ENCODE measurements at places on chromosomes 7 and 10.
A peak's percentile ranks its signal among the peaks of the same experiment; 100 is the strongest.

DNA sequence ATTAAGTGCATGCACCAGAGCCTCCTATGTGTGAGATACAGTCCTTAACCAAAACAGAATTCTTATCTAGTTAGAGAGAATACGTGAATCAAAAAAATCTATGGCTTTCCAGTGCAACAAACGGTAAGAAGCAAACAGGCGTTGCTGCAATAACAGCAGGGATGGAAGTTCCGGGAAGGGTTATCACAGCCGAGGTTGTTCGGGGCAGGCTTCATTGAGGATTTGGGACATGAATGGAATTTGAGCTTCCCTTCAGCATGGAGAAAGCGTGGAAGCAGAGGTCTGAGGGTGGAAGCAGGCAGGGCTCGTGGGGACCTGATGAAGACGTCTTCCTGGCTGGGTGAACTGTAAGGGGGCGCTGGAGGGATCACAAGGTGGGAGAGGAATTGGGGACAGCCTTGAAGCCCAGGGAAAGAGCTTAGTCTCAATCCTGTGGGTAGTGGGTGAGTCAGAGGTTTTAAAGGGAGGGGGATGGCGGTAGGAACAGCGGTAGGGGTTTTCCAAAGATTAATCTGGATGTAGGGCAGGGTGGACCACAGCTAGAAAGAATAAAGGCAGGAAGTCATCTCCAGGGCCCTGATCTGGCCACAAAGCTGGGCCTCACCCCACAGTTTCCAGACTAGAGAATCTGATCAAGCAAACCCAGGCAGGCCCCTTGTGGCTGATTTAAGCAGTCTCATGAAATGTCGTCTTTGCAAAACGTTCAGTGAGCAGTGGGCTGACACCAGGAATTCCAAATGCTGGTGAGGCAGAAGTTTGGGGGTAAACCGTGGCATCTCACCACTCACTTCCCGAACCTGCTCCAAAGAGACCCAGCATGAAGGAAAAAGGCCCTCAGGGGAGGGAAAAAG, 65.1 kb downstream of the CALML3 start:
- no peak for DNase-seq

GRCh38 chr7:156034397-156034796, 222.1 kb upstream of the SHH start:
- DNase-seq, result no peak

DNA sequence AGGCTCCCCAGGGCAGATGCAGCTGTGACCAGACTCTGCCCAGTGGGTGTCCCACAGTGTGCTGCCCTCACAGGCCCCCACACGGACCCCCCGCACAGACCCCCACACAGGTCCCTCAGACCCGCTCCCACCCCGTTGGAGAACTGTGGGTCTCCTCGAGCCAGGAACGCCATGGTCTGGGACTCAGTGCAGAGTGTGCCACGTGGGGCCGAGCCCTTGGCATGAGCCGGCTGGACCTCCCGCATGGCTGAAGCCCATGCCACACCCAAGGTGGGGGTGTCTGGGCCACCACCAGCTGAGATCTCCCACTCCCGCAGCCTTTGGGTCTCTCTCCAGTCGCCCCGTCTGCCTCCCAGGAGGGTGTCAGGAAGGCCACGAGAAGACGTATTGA, 34.3 kb downstream of the JAKMIP3 start:
- DNase-seq, result no peak

DNA sequence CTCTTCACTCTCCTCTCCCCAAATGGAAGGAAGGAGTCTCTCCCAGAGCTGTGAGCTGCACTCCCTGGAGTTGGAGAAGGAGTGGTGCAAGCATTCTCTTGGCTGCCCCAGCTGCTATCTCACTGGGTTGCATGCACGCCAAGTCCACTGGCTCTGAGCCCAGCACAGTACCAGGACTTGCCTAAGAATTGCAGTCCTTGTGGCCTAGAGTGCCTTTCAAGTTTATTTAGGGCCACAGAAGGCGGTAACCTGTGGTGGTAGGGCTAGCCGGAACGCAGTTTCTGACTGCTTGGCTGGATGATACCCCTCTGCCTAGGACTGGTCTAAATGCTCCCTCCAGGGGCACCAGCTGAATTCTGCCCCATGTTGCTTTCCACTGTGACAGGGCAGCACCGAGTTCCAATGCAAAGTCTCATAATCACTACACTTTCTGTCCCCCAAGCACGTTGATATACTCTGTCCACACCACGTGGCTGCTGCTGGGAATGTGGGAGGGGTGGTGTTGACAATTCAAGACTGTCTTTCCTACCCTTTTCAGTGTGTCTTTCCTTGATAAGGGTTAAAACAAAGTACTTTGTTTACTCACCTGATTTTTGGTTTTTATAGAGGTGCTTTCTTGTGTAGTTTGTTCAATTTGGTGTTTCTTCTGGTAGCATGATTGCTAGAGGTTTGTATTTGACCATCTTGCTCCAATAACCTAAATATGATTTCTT, 57.0 kb downstream of the PHTF2 start:
- no peak for DNase-seq

GRCh38 chr10:88901206-88901983, 21.4 kb downstream of the STAMBPL1 start:
- DNase-seq, result no peak

DNA sequence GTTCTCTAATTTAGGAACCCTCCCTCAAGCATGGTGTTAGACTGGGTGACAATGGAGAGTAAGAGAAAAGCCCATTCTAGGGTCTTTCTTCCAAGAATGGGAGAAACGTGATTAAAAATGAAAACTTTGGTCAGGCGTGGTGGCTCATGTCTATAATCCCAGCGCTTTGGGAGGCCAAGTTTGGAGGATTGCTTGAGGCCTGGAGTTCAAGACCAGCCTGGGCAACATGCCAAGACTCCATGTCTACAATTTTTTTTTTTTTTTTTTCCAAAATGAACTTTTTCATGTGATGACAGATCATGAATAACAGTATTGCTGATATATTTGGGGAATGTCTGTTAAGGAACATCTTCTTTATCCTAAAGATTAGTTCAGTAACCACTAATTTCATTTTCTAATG, 194.6 kb downstream of the MLLT10 start:
- no peak for DNase-seq

DNA sequence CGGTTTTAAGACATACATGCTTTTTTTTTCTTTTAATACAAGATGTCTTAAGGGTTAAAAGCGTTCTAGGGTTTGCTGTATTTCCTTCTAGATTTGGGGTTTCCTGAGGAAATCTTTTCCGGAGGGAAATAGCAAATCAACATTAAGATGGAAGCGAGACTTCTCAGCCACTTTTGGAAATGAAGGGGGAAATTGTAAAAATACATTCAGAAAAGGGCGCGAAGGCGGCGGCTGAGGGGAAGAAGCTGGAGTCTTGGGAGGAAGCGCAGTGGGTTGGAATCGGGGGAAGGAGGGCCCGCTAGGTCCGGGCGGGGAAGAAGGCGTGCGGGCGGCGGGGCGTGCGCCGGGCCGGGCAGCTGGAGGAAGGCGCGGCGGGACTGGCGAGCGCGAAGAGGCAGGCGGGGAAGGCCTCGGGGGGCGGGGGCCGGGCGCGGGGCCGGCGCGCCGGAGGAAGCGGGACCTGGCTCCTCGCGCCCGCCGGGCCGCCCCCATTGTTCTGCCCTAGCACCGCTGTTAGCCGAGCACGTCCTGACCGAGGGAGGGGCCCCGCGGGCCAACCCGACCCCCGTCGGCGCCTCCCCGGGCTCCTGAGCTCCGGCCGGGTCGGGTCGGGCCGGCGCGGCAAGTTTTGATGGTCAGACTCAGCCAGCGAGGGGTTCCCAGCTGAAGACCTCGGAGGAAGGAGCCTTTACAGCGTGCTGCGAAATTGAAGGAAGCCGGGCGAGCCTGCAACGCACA, 1.5 kb upstream of the SKIDA1 start:
- peak; percentile 53 for DNase-seq

- DNase-seq, result no peak
Observed at GRCh38 chr10:67772894-67773511, 65.0 kb downstream of the DNAJC12 start.

- DNase-seq, result no peak
Observed at GRCh38 chr7:39565538-39565937, 666 bp upstream of the YAE1 start.

- DNase-seq, result no peak
Observed at GRCh38 chr7:17690030-17690429, 250.3 kb downstream of the SNX13 start.

GRCh38 chr10:61187601-61188000, 243.6 kb upstream of the RHOBTB1 start:
- DNase-seq, result no peak

- DNase-seq, result no peak
Observed at GRCh38 chr10:47287365-47287802, 12.6 kb upstream of the GDF10 start.

GRCh38 chr10:131885391-131886165, 15.2 kb upstream of the PPP2R2D start:
- peak; percentile 70 for DNase-seq

GRCh38 chr10:121812031-121812430, 115.8 kb downstream of the ATE1 start:
- no peak for DNase-seq

- no peak for DNase-seq
Observed at GRCh38 chr7:50262916-50263690, 41.4 kb upstream of the IKZF1 start.

DNA sequence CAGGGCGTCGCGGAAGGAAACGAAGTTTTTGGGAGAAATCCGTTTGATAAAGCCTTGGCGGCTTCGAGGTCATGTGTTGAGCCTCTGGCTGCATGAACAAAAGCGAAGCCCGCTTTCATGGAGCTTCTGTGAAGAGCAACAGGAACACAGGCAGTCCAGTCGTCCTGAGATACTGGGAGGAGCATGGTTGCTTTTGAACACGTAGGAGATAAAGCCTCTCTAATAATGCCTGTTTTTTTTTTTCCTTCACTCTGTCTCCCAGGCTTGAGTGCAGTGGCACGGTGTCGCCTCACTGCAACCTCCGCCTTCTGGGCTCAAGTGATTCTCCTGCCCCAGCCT, 473 bp upstream of the ZNF32 start:
- DNase-seq, result peak; percentile 38

DNA sequence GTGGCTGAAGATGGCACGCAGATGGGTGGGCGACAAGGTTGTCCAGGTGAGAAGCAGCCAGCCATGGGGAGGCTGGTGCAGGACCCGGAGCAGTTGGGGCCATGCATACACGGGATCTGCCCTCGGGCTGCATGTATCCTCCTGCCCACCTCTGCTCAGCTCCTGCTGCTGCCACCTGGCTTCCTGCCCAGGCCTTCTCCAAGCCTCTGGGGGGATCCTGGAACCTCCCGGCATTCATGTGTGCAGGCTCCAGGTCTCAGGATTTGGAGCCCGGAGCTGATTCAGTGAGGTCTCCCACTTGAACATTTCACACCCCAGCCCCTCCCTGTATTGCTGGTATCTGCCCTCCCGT, 27.0 kb downstream of the PDGFA start:
- DNase-seq, result no peak

DNA sequence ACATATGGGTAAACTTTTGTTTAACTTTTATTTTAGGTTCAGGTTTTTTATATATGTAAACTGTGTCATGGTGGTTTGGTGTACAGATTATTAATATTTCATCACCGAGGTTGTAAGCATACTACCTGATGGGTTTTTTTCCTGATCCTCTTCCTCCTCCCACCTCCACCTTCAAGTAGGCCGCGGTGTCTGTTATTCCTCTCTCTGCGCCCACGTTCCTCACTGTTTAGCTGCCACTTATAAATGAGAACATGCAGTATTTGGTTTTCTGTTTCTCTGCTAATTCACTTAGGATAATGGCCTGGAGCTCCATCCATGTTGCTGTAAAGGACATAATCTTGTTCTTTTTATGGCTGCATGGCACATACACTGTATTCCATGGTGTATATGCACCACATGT, 1000.0 kb upstream of the CELF2 start:
- no peak for DNase-seq

GRCh38 chr7:131109759-131110296, 217.8 kb upstream of the MKLN1 start:
- peak; percentile 62 for DNase-seq

- DNase-seq, result no peak
Observed at GRCh38 chr10:124601431-124602120, 140.0 kb downstream of the LHPP start.

- DNase-seq, result no peak
Observed at GRCh38 chr7:55140941-55141278, 122.1 kb downstream of the EGFR start.

DNA sequence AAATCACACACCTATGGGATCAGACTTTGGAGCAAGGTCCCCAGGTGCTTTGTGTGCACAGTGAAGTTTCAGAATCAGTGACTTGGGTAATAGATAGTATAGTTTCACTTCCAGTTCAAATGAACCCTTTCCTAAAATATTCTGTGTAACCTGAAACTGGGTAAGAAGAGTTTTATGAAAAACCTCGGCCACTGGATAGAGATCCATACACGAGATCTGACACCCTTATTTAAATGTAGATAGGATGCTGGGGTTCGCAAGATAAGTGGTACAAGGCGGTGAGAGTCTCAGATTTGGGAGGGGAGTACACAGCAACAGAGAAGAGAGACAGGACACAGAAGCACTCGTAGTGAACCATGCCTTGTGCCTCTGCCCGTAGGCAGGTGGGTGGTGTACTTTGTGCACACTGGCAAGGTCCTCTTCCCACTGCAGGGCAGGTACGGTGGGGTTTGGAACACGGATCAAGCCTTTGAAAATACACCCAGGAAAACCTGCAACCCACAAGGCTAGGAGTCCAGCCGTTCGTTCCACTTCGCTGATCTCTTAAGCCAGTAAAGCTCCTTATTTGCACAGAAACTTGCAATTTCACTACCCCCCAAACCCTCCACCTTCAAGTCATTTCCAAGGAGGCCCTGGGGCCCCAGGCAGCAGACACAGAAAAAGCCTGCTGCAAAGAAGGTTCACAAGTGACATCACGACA, 162.8 kb downstream of the USP6NL start:
- DNase-seq, result no peak

DNA sequence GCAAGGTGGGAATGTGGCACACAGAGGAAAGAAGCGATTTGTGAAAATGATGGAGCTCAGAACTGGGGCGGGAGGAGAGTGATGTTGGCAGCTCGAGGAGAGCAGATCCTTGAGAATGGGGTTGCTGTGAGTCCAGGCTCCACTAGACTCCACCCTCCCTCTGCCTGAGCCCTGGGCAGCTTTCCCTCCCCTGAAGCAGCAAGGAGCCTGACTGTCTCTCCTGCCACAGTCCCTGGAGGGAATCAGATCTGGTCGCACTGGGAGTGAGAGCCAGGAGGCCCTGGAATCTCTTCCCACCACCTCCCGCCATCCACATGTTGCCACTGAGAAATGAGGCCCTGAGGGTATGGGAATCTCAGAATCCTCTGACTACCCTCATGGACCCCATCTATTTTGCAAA, 362.7 kb downstream of the PLXNA4 start:
- DNase-seq, result no peak

GRCh38 chr10:114801411-114801813, 20.2 kb upstream of the FHIP2A start:
- DNase-seq, result no peak

- DNase-seq, result no peak
Observed at GRCh38 chr7:117718116-117718835, 155.0 kb downstream of the CTTNBP2 start.

- no peak for DNase-seq
Observed at GRCh38 chr10:28633750-28634149, 43.6 kb upstream of the BAMBI start.

- DNase-seq, result no peak
Observed at GRCh38 chr7:68671671-68672070, 926.6 kb upstream of the AUTS2 start.
